ENCODE measurements at places on chromosomes 5 and 9. TPM values are rescaled to one million over a fixed set of nuclear protein-coding genes. Genes with fewer than 3 reads are reported as not detected.

DNA sequence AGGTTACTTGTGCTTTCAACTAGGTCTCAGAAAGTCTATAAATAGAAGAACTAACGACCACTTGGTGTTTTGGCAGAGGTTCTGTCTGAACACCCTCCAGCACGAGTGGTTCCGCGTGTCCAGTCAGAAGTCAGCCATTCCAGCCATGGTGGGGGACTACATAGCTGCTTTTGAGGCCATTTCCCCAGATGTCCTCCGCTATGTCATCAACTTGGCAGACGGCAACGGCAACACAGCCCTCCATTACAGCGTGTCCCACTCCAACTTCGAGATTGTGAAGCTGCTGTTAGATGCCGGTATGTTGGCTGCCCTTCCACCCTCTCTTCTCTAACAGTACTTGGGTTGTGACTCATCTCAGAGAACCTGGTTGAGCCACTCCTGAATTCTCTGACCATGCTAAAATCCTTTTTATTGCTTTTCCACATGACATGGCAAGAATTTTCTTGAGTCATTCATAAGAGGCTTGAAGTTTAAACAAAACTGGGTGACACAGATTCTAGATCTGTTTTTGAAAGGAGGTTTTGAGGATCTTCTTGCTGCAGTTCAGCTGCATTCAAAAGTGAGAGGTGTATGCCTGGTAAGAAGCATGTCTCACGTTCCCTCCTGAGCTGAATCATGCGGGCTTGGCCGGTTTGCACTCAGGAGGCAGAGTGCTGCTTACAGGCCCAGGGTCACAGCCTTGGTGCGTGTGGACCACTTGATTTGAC lies 103.1 kb upstream of the DMRT1 start:
- peak; percentile 93 for DNase-seq

DNA sequence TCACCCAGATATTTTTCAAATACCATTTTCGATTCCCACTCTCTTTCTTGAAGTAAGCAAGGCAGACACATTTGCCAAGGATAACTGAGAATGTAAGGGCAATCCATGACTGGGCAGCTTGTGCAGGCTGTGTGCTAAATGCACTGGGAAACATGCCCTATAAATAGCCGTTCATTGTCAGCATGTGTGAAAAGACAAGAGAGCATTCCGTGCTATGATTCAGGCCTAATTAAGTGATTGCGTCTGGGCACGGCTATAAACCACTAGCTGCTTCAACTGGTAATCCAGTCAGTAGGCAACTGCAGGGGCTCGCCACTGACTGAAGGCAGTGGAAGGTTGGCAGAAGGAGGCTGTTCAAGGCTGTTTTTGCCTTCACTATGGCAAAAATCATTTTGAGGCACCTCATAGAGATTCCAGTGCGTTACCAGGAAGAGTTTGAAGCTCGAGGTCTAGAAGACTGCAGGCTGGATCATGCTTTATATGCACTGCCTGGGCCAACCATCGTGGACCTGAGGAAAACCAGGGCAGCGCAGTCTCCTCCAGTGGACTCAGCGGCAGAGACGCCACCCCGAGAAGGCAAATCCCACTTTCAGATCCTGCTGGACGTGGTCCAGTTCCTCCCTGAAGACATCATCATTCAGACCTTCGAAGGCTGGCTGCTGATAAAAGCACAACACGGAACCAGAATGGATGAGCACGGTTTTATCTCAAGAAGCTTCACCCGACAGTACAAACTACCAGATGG lies at the start of gene HSPB3:
Gene HSPB3, plus strand, starts transcription at position 287 of the 745 bp plus-strand sequence. Its CDS starts 91 bp downstream, at position 378.
- peak; percentile 58 for DNase-seq

DNA sequence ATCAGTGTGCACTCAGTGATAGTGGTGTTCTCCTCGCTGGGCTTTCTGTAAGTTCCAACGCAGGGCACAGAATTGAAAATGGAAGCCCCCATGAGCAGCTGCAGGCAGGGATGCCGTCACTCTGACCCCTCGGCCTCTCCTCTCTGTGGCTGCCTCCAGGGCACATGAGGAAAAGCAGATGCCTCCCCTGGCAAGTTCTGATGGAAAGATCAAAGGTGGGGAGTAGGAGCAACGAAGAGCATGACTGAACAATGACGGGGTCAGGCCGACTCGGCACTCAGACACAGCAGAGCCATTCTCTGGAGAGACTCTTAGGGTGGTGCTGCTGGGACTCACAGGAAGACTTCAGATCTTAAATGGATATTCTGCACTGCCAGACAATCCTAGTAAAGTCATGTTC lies 65.6 kb upstream of the CKMT2 start:
- DNase-seq: no peak

DNA sequence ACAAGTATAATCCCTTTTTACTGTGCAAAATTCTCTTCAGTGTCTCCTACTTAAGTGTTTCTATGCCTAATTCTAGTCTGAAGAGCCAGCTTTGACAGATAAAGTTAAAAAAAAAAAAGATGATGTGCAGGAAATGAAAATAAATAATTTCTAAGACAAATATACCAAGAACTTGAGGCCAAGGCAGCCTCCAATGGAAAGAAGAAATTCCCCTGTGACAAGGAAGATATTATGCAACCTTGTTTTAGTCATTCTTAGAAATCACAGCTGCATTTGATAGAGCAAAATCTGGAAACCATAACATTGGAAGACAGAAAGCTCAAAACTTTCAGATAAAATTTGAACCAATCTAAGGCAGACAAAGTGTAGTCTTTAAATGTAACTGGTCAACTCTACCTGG lies 375.9 kb upstream of the TLE4 start:
- peak; percentile 88 for DNase-seq

DNA sequence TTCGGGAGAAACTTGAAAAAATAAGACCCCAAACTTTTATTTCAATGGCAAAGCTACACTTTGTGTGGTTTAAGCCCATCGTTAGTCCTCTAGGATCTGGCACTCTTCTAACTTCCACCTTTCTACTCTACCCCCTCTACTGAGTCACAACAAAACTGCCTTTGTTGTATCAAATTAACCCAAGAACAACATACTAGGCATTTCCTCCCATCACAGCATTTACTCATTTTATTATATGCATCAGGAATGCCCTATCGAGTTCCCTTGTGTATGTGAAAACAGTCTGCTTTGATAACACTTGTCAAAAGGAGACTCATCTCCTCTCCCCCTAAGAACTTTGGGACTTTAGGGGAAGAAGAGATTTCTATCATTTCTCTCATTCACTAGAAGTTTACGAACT lies 158.9 kb upstream of the FREM1 start:
- no peak for DNase-seq

PCDHGC5 gene
- total RNA-seq: 7.0 TPM

UGT3A1 gene
- not detected for total RNA-seq

DOCK2 gene
- total RNA-seq: 4.6 TPM

GRM6 gene
- total RNA-seq: not detected

OTULIN gene
- total RNA-seq: 26.2 TPM

ZNF79 gene
- 21.0 TPM for total RNA-seq

HMCN2 gene
- not detected for total RNA-seq

FOXE1 gene
- total RNA-seq: not detected

LHFPL2 gene
- 42.8 TPM for total RNA-seq

SSNA1 gene
- total RNA-seq: 51.5 TPM
